ENCODE measurements at places on chromosomes 7 and 10.
A peak's percentile ranks its signal among the peaks of the same experiment; 100 is the strongest.

GRCh38 chr10:34565934-34566333, 249.2 kb downstream of the PARD3 start:
- DNase-seq: no peak

GRCh38 chr10:89646889-89647657, 2.0 kb upstream of the PANK1 start:
- no peak for DNase-seq

- DNase-seq: no peak
Observed at GRCh38 chr10:8150401-8150905, 96.0 kb downstream of the GATA3 start.

- no peak for DNase-seq
Observed at GRCh38 chr10:68167586-68168189, 58.4 kb downstream of the MYPN start.

DNA sequence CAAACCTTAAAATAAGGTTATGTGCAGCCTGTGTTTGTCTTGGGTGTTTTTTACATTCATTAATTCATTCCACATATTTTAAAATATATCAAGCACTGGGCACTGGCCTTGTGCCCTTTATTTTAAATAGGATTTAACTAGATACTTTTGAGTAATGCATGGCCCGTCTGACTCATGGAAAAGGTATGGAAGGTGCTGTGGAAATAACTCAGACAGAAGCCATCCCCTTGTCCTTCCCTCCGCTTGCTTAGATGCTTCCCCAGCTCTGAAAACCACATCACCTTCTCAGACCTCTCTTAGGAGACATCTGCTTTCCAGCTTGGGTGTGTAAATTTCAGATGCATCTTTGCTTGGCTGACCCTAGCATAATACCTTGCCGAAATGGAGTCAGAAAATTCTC, 30.5 kb downstream of the SLC18A2 start:
- DNase-seq: no peak

GRCh38 chr7:128059143-128059988, 28.1 kb upstream of the LRRC4 start:
- no peak for DNase-seq

- DNase-seq: no peak
Observed at GRCh38 chr7:141436139-141436538, 115.1 kb upstream of the AGK start.

- DNase-seq: peak; percentile 7
Observed at GRCh38 chr10:75283671-75284470, 48.1 kb upstream of the COMTD1 start.

- DNase-seq: peak; percentile 77
Observed at GRCh38 chr10:124688889-124689670, 55.1 kb downstream of the FAM53B start.

DNA sequence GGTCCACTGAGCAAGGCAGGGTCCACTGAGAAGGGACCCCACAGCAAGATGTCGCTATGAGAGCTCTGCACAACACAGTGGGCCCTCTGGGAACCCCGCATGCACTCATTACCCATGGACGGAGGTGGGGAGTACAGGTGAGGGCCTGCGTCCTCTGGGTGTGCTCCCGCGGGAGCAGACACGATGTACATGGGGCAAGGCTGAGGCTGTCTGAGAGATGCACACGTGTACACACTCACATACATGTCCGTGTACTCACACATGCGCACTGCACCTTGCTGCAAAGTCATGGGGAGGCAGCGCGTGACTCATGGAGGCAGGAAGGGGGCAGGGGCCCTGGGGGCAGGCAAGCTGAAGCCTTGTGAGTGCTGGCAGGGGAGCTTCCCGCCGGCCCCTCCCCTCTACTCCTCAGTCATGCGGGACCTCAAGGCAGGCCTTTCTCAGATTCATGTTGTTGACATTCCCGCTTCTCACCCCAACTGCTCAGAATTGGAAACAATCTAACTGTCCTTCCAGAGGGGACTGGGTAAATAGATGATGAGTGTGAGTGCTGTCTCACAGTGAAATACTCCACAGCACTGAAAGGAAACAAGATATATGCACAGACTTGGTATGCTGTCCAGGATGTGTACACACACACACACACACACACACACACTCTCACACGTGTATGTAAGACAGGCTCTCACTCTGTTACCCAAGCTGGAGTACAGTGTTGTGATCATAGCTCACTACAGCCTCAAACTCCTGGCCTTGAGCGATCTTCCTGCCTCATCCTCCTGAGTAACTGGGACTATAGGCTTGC, 40.0 kb downstream of the GOLGA7B start:
- no peak for DNase-seq

DNA sequence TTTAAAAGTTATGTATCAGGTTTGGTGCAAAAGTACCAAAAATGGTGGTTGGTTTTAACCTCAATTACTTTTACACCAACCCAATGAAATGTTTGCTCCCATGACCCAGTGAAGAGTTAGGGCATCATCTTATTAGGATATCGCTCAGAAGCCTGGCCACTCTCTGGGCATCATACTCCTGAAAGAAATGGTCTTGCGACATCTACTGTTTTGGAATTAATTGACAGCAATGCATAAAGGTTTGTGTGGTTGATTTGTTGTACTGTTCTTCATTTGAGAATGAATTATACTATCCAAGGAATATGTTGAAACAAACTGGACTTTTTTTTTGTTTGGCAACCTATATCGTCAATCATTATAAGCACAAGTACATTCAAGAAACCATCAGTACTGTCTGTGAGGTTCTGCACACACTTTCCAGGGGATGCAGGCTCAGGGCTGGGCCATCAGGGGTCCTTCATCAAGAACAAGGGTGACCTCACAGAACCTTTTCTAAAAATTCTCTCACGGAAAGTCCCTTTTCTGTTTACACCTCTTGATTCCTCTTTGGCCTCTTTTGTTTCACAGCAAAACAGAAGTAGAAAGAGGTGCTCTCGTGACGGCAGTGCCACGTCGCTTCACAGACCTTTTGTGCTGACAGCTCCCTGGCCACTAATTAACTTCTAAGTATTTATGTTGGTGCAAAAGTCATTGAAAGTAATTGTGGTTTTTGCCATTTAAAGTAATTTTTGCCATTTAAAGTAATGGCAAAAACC, 117.2 kb upstream of the KLF6 start:
- DNase-seq: no peak

GRCh38 chr7:27808626-27809025, 68.7 kb downstream of the TAX1BP1 start:
- DNase-seq: no peak

- no peak for DNase-seq
Observed at GRCh38 chr10:28365840-28366239, 63.0 kb upstream of the MPP7 start.

- no peak for DNase-seq
Observed at GRCh38 chr7:104153287-104153686, 54.5 kb downstream of the ORC5 start.

Data from activated CD8-positive, alpha-beta memory T cell treated with anti-CD3 and anti-CD28 coated beads, Interleukin-2, amount 50 U/mL, for 48 hours (primary cell).